ENCODE measurements at places on chromosomes 16 and 17.

DNA sequence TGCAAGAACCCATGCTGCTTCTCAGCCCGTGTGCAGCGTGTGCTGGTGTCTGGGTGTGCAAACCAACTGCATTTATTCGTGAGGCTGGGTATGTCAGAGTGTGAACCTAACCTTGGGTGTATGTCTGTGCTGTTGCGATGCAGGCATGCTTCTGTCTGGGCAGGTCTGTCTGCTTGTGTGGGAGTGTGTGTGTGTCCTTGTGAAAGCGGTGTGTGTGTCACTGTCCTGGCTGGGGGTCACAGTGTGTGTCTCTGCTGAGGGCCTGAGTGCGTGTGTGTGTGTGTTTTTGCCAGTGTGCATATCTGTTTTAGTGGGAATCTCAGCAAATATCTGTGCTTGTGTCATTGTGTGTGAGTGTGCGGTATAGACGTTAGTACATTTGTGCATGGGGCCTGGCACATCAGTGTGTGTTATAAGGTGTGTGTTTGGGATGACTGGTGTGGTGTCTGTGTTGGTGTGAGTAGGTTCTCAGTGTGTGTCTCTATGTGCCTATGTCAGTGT, 121.8 kb downstream of the CYLD start:
- no peak for DNase-seq

- DNase-seq, result no peak
These were observed 366.3 kb upstream of the HSBP1 start for GRCh38 chr16:83441517-83441916.

DNA sequence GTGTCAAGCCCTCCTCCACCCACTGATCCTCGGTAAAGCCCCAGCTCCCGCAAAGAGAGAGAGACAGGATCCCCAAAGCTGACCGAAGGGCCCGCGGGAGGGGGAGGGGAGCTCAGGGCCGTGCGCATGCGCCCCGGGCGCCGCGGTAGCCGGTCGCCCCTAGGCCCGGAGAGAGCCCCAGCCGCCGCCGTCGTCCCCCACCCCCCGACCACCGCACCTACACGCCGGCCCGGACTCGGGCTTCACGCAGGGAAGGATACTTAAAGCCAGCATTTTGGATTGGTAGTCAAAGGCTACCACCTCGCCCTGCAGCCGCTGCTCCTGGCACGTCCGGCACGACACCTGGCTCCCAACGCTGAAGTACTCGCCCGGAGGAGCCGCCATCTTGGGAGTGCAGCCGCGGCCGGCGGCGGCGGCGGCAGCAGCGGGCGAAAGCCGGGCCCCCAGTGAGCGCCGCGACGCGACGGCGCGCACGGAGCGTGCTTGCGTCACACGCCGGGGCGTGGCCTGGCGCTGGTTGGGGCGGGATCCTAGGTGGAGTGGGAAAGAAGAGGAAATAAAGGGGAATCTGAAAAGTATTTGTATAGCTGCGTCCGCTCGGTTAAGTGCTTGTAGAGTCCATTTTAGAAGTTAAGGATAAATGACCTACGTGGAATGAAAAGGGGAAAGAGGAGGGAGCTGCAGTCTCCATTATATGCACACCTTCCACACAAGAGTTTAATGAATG, at the start of gene LSM12:
Gene LSM12, minus strand, starts transcription at position 468 of the 727 bp plus-strand sequence. Its CDS starts 84 bp downstream, at position 384.
- peak; percentile 74 for DNase-seq

- DNase-seq, result no peak
These were observed 41.4 kb downstream of the VPS53 start for GRCh38 chr17:673200-673681.

GRCh38 chr16:88349903-88350900, 32.6 kb upstream of the ZNF469 start:
- no peak for DNase-seq

GRCh38 chr16:31439519-31439918, 3.1 kb downstream of the ZNF843 start:
- DNase-seq, result no peak

DNA sequence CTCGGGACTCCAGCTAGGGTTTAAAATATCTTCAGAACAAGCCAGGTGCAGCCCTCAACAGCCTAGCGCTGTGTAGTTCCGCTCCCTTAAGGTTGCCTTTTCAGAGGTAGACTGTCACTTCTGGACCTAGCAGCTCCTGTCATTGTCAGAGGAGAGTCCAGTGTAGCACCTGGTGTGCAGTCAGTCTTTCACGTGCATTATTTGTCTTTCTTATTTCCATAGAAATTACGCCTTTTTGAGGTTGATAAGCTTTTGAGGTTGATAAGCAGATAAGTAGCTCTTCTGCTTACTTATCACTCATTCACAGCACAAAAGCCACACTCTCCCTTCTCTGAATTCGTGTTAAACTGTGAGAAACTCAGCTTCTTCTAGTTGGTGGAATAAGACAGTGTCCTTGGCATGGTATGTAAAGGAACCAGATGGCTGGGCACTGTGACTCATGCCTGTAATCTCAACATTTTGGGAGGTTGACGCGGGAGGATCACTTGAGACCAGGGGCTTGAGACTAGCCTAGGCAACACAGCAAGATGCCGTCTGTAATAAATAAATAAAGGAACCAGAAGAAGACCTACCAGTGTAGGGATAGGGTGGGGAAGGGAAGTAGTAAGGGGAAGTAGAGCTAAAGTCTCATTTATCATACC, 10.2 kb downstream of the EEF2K start:
- DNase-seq, result no peak

GRCh38 chr16:14559809-14560241, 70.2 kb downstream of the PARN start:
- DNase-seq, result no peak

- DNase-seq, result no peak
These were observed 3.0 kb downstream of the SOX9 start for GRCh38 chr17:72123530-72124437.

DNA sequence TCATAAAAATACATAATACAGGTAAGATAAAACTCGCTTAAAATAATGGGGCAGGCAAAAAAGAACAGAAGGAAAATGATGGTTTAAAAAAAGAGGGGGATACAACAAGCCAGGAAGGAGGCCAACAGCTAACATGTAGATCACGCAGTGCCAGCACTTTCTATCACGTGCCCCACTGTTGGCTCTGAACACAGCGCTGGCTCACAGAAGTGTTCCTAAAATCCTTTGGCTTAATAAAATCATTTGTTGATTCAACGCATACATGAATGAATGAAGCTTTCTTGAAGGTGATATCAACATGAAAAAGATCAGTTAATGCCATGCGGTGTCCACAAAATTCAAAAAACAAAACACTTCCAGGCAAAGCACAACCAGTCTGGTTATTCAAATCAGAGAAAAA, 8.5 kb downstream of the ITGAE start:
- DNase-seq, result no peak

DNA sequence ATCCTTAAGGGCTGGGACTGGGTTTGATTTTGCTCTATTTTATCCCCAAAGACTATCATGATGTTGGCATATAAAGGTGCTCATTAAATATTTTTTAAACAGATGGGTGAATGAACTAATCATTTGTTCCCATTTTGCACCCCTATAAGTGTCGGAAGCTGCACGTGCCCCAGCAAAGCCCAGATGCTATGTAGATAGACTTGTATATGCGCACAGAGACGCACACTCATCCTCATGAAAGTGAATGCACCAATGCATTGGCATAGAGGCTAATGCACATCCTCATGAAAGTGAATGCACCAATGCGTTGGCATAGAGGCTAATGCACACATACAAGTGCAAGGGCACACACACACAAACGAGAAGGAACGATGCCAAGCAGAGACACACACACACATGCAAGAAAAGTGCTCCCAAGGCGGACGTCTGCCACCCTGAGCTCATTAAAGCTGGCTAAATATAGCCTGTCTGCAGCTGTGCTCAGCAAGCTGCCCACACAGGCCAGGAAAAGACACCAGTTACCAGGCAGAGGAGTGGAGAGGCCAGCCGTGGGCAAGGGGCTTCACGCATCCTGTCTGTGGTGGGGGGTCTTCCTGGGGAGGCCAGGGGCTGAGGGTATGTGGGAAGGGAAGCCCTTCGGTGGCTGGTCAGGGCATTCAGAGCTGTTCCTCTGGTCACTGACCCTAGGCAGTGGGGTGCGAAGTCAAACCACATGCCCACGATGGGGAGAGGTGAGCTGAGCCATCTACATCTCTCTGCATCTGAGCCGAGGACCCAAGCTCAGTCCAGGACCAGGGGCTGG, 52.6 kb downstream of the PIMREG start:
- DNase-seq, result no peak

DNA sequence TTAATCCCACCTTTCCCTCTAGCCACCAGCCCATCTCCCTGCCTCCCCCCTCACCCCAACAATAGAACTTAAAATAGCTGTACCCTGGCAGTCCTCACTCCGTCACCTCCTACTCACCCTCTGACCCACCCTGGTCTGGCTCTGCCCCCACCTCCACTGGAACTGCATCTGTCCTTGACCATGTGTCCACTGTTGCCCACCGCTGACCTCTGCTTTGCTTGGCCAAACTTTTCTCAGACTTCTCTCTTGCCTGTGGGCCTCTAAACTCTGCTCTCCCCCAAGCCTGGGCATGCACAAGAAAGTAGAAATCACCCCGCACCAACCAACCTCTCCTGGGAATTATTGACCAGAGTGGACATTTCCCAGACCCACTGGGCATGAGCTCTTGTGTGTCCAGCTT, 169.8 kb downstream of the WSCD1 start:
- DNase-seq, result no peak
